ENCODE measurements at places on chromosomes 16 and 17. TPM values are rescaled to one million over a fixed set of nuclear protein-coding genes. Genes with fewer than 3 reads are reported as not detected.

The TBC1D3B gene
- total RNA-seq, result 4.7 TPM

The JPH3 gene
- total RNA-seq, result 12.0 TPM

The NUPR1 gene
- total RNA-seq, result 2.5 TPM

The MVP gene
- 24.2 TPM for total RNA-seq

The TBC1D3K gene
- not detected for total RNA-seq

The CCL16 gene
- not detected for total RNA-seq

The SPNS2 gene
- 22.5 TPM for total RNA-seq

The KRTAP3-2 gene
- not detected for total RNA-seq

The RAB26 gene
- total RNA-seq, result 6.1 TPM

The HBA1 gene
- total RNA-seq, result 1,075 TPM
